GM06990 (cell line): ENCODE measurements at places on chromosomes 2 and 18.

DNA sequence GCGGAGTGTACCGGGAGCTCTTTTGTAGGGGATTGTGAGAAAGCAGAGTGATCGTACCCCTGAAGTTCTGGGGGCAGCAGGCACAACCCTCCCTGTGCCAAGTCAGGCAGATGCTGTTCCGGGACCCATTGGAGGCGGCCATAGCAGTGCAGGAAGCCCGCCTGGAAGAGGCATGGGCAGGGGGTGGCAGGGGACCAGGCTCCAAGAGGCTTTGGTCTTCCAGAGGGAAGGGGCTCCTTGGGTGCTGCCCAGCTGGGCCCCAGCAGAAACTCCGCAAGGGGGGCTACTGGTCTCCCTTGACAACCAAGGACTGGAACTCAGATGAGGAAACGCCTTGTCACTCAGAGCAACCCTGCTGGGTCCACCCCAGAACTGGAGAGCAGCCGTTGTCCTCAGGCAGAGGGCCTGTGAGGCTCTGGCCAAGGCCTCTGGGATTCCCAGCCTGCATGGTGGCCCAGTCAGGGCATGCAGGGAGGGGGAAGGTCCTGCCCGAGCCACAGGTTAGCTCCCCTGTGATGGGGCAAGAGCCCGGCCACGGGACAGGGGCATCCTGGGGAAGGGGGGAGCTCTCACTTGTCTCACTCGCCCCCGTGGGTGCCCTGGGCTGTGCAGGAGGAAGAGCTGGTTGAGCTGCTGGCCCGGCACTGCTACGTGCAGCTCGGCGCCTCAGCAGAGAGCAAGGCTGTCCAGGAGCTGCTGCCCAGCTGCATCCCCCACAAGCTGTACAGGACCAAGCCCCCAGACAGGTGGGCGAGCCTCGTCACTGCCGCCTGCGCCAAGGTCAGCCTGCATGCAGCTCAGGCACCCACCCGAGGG, 21.0 kb upstream of the GPR17 start:
- no peak for DNase-seq

- no peak for DNase-seq
Observed at GRCh38 chr2:10252224-10252623, 50.5 kb upstream of the HPCAL1 start.

DNA sequence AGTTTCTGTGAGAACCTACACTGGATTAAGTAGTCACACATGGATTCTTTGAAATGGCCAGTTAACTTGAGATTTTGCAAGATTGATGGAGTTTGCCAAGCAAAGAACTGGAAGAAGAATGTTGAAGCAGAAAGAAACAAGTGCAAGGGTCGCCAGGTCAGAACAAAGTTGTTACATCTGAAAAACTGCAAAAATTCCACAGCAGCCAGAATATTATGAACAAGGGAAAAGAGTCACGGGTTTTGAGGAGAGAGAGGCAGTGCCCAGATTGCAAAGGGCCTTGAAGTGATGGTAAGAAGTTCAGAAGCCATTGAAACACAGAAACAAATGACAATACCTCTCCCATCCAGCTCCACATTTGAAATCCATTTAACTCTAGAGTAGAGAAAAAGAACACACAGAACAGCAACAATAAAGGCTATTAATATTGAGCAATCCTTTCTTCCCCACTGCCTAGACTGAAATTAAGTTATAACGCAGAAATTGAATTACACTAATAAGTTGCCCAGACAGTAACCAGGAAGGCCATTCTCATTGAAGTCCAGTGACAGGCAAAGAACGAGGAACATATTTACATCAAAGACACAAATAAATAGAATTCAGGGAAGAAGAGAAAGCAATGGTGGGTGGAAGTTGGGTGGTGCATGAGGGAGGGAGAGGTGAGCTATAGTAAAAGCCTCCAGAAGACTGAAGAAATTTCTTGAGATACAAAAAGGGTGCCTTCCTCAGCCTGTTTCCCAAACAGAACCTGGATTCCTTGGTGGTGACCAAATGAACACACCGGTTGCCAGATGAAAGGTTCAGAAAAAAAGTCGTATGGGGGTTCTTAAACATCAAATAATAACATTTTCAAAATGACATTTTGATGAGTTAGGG, 80.6 kb downstream of the ARHGAP15 start:
- no peak for DNase-seq

DNA sequence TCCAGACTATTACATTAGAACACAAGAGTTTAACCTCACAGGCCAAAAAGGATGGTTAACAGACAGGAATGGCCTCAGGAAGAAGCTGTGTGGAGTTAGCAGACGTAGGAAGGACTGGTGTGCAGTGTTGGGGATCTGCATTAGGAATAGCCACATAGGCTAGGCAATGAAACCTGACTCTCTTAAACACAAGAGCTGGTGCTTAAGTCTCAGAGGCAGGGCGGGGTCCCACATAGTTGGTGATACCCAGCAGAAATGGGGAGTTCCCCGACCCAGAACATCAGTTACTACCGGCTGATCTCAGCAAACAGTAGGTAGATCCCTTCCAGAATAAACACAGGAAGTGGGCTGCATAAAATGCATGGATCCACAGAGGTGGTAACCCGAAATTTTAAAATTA, 64.1 kb downstream of the CCDC93 start:
- no peak for DNase-seq

DNA sequence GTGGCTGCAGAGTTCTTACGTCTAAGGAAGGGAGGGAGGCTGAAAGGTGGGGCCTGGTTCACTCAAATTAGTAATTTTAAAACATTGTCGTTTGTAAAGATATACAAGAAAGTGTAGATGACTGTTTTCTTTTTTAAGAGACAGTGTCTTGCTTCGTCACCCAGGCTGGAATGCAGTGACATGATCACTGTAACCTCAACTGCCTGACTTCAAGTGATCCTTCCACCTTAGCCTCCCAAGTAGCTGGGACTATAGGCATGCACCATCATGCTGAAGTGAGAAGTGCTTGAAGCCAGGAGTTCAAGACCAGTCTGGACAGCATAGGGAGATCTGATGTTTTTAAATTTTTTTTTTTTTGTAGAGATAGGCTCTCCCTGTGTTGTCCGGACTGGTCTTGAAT, 52.9 kb downstream of the HNRNPLL start:
- DNase-seq = no peak
